ENCODE measurements at places on chromosomes 1 and 21. TPM values are rescaled to one million over a fixed set of nuclear protein-coding genes. Genes with fewer than 3 reads are reported as not detected.
A peak's percentile ranks its signal among the peaks of the same experiment; 100 is the strongest.

The OPRD1 gene
- polyA plus RNA-seq = 0.74 TPM

The RHD gene
- polyA plus RNA-seq = 0.30 TPM

GRCh38 chr1:80656641-80657040, 1144.1 kb upstream of the ADGRL2 start:
- no peak for DNase-seq

DNA sequence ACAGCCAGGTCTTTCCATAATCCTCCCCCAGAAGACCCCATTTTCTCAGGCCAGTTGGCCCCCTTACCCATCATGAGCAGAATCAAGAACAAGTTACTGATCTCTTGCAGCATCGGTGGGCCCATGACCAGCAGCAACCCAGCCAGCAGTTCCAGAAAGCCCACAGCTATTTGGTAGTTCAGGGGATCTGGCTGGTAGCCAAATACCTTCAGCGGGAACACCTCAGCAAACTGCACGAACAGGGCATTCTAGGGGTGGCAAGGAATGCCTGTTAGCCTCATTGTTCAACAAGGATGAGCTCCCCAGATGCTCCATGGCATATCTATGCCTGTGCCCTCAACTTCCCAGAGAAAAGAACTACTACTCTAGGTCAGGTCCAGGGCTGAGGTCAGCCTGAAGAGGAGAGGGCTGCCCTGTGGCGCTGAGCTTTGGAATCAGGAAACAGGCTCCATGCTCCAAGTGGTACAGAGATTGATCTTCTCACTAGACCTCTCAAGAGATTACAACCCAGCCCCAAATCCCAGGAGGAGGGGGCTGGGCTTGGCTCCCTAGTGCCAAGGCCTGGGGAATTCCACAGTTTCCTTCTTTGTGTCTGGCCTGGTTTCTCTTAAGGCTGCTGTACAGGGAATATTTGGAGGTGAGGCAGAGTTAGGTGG, 1.3 kb downstream of the TMEM35B start:
- no peak for DNase-seq

GRCh38 chr1:167263819-167264464, 43.3 kb downstream of the POU2F1 start:
- no peak for DNase-seq

The HSPA6 gene
- 0.67 TPM for polyA plus RNA-seq

The CXADR gene
- 0.63 TPM for polyA plus RNA-seq

- DNase-seq = no peak
Observed at GRCh38 chr1:203985044-203985443, 87.9 kb upstream of the SOX13 start.

The ANXA9 gene
- polyA plus RNA-seq = 3.8 TPM

GRCh38 chr1:113040718-113041412, 32.1 kb upstream of the LRIG2 start:
- no peak for DNase-seq

- no peak for DNase-seq
Observed at GRCh38 chr1:212597487-212597886, 11.1 kb upstream of the ATF3 start.

The OLIG2 gene
- not detected for polyA plus RNA-seq

DNA sequence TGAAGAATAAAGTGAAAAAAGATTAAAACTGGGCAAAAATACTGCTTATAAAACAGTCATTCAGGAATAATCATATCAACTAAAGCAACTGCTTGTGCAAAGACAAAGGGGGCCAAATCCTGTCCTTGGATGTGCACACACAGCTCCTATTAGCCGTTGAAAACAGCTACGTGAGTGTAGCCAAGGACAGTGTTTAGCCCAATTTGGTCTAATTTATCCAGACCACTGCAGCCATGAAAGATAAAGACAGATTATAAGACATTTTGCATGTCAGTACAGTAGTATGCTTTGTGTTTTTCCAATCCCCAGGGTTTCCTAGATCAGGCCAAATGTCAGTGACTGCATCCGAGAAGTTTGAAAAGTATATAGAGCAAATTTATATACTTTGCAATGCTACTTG, 146.3 kb upstream of the PKN2 start:
- DNase-seq = no peak

GRCh38 chr1:40965531-40965930, 14.0 kb upstream of the CTPS1 start:
- no peak for DNase-seq

- no peak for DNase-seq
Observed at GRCh38 chr21:36423771-36424433, 38.7 kb downstream of the CHAF1B start.

The AMY2A gene
- not detected for polyA plus RNA-seq

DNA sequence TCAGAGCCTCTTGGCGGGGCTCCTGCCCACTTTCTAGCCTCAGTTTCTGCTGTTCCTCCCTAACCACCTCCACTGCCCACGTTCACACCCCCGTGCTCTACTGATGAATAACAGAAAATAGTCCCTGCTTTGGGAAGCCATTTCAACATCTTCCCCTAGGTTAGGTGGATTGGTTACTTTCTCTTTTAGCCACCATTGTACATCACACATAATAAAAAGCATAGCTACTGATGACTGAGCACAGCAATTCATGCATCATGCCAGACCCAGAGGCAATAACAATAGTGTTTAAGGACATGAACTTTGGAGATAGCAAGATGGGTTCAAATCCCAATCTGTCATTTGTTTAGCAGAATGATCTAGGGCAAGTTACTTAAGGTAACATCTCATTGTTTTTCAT, 74.6 kb downstream of the COLGALT2 start:
- no peak for DNase-seq

- DNase-seq = peak; percentile 23
Observed at GRCh38 chr1:225962440-225962975, 21.5 kb upstream of the LEFTY2 start.

The OR10K2 gene
- polyA plus RNA-seq = not detected

The PCAT6 gene
- 2.7 TPM for polyA plus RNA-seq
